Heart right ventricle (tissue), 16 donors: ENCODE measurements at places on chromosomes 11 and 22. TPM values are rescaled to one million over a fixed set of nuclear protein-coding genes. Genes with fewer than 3 reads are reported as not detected.

The PTPRCAP gene
- polyA plus RNA-seq: 1.7 TPM

GRCh38 chr11:121636800-121637176 lies 184.0 kb upstream of the SORL1-AS1 start:
- DNase-seq: no peak

GRCh38 chr11:115180272-115180671 lies 323.9 kb downstream of the CADM1 start:
- DNase-seq: no peak

The PITPNB gene
- polyA plus RNA-seq: 21.4 TPM

The MYO7A gene
- 0.91 TPM for polyA plus RNA-seq

DNA sequence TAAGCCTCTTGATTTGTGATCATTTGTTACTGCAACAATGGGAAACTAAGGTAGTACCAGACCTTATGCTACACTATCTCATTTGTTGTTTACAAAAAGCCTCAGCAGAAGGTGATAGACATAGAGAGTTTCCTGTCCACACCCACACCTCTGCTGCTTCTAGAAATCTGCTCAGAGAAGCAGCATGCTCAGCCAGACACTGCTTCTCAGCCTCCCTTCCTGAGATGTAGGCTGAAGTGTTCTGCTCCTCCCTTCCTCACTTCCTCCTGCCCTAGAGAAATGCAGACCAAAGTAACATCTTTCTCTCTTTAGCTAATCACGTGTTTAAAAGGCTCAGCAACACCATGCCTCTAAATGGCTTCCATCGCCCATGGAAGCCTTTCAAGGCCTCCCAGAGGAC lies 88.4 kb downstream of the SLC1A2 start:
- no peak for DNase-seq

DNA sequence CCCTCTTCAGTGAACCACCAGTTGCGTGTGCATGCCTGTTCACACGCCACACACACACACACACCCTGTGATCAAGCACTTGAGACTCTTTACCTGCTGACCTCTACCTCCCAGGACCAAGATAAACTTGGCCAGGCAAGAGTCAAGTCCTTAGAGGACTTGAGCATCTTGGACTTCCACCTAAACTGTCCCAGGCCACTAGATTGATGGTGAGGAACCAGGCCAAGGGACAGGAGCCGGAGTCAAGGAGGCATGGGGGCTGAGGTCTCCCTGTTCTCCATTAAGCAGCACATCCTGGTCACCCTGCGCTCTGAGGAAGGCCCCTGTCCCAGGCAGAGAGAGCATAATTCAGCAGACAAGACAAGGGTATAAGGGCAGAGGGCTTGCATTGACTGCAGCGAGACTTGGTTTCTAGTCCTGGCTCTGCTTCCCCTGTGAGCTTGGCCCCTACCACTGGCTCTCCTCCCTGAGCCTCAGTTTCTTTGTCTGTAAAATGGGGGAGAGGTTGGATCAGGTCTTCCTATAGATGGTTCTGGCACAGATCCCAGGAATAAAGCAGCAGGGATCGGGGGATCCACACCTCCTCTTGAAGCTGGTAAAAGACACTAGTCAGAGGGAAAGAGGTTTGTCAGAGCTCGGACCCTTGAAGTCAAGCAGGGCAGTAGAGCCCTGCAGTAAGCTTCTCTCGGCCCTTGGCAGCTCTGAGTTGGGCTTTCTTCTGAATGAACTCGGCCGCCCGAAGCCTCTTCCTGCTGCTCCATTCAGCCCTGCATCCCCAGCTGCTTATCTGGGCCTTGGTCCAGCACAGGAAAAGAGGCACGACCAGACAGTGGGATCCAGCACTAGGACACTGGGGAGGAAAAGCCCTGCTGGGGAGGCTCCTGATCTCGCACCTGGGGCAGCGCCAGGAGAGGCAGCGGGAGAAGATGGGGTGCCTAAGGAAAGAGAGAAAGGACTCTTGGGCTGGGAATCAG lies 2.0 kb downstream of the CREB3L1 start:
- DNase-seq: peak; percentile 84

The DDI1 gene
- not detected for polyA plus RNA-seq

GRCh38 chr11:85663080-85663752 lies 1.7 kb downstream of the CREBZF start:
- DNase-seq: no peak

The OR52I2 gene
- not detected for polyA plus RNA-seq

DNA sequence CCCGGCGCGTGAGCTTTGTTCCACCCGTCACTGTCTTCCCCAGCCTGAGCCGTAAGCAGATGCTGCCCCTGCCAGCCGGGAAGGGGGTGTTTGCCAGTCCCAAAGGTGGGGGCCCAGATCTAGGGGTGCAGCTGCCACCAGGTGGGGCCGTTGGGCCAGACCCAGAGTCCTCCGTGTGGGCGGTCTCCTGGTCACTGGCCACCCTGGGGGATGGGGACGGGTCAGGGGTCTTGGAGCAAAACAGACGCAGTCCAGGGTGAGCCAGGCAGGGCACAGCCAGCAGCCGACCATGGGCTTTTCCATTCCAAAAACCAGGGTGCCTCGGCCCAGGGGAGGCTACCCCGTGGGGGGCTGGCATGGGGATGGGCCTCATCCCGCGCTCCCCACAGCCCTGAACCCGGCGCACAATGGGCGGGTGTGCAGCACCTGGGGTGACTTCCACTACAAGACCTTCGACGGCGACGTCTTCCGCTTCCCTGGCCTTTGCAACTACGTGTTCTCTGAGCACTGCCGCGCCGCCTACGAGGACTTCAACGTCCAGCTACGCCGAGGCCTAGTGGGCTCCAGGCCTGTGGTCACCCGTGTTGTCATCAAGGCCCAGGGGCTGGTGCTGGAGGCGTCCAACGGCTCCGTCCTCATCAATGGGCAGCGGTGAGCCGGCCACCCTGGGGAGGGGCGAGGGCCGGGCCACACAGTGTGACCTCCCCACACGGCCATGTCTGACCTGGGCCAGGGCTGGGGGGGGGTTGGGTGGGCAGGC lies 3.5 kb downstream of the MUC5B start:
- no peak for DNase-seq

DNA sequence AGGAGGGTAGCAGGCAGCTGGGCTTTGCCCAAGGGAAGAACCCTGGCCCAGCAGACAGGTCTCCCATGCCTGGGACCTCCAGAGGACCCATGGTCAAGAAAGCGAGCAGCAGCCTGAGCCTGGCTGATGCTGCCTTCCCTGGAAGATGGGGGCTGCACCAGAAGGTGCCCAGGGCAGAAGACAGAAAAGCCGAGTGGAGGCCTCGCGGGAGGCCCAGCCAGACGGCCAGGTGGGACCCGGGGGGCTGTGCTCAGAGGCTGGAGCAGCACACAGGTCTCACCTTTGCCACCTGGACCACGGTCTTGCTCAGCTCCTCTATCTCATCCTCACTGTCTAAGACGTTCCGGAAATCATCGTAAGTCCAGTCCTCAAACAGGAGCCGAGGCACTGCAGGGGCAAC lies 10.9 kb downstream of the CHID1 start:
- no peak for DNase-seq

DNA sequence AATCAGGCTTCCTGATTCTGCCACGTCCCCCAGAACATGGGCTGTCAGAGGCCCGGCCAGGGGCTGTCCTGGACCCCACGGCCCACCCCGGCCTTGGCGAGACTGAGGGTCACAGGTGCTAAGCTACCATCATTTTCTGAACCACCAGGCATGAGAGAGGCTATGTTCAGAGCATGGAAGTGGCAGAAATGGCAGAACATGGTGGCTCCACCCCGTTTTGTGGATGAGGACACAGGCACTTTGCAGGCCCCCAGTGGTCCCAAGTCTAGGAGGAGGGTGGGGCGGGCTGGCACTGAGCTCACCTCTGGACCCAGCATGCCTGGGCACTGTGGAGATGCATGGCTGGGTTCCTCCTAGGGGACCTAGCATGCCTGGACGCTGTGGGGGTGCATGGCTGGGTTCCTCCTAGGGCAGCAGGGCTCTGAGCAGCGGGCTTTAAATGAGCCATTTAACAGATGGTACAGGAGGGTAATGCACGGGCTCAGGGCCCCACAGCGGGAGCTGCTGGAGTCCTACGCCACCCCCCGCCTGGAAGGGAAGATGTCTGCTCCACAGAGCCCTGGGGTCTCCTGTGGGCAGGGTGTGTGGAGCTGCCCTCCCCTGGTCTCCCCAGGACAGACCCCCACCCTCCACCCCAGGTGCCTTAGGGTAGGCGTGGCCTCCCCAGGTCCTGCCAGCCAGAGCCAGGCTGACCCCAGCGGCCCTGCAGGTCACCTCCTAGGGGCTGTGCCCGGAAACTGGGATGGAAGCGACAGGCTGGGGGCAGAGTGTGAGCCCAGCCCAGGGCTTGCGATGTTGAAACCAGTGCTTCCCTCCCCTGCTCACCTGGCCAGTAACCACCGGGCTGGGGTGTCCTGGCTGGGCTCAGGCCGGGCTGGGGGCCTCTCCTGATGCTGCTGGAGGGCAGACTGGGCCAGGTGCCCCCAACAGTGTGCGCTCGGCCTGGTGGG lies 6.1 kb upstream of the MUC5AC start:
- no peak for DNase-seq

The SART1 gene
- polyA plus RNA-seq: 160 TPM

DNA sequence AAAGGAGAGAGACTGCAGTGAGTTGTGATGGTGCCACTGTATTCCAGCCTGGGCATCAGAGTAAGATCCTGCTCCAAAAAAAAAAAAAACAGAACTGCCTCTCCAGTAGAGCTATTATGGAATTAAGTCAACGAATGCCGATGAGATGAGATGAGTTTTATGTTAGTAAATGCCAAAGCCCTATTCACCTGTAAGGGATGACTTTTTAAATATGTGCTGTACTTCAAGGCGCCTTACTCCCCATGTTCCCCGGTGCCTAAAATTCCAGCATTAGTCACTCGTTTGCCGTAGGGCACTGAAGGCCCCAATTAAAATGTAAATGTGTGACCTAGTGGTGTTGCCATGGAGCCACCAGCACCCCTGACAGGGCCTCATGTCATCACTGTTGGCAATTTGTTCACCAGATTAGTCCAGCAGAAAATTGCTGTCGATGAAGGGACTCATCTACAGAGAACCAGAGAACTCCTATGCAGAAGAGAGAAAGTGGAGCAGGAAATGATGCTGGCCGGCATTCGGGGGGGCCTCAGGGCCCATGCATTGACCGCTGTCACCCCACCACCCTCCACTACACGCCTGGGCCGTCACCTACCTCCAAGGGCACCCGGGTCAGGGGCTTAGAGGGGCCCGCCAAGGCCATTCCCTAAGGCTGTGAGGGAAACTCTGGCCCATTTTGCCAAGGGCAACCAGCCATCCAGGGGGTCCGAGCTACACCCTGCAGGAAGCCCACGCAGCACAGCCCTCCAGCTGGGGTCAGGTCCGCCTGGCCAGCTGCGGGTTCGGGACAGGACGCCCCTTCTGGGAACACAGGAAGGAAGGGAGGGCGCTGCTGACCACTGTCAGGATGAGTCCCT lies 17.8 kb downstream of the LIF start:
- no peak for DNase-seq

The OR56A4 gene
- polyA plus RNA-seq: not detected

DNA sequence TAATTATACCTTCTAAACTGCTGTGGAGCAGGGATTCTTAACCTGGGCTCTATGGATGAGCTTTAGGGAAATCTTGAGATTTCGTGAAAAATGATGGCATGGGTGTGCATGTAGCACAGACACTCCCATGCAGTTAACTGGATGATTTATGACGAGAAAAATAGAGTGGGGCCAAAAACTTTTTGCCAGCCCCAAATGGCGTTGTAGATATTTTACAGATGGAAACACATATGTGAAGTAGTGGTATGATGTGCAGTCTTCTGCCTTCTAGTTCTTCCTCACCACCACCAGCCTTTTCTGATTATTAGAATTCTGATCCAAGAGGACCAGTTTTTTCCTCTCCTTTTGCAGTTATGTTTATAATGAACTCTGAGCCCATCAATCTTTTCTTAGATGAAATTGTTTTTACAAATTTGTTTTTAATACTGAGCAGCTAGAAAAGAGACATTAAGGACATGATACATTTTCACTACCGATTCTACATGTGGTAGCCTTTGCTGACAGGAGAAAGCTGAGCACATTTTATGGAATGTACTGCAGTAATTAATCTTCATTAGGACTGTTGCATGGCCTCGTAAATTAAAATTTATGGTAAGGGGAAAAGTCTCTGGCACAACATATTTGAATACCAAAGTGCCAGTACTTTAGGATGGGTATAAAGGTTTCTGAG lies 261.4 kb downstream of the DDX10 start:
- no peak for DNase-seq

The SYT13 gene
- 0.67 TPM for polyA plus RNA-seq

GRCh38 chr11:64661614-64662013 lies 61.4 kb downstream of the NRXN2 start:
- DNase-seq: no peak
